ENCODE measurements at places on chromosomes 16 and 17.

GRCh38 chr16:56743840-56744239 lies 13.9 kb downstream of the NUP93 start:
- no peak for DNase-seq

- no peak for DNase-seq
Observed at GRCh38 chr17:31674717-31675349, 184.2 kb downstream of the COPRS start.

DNA sequence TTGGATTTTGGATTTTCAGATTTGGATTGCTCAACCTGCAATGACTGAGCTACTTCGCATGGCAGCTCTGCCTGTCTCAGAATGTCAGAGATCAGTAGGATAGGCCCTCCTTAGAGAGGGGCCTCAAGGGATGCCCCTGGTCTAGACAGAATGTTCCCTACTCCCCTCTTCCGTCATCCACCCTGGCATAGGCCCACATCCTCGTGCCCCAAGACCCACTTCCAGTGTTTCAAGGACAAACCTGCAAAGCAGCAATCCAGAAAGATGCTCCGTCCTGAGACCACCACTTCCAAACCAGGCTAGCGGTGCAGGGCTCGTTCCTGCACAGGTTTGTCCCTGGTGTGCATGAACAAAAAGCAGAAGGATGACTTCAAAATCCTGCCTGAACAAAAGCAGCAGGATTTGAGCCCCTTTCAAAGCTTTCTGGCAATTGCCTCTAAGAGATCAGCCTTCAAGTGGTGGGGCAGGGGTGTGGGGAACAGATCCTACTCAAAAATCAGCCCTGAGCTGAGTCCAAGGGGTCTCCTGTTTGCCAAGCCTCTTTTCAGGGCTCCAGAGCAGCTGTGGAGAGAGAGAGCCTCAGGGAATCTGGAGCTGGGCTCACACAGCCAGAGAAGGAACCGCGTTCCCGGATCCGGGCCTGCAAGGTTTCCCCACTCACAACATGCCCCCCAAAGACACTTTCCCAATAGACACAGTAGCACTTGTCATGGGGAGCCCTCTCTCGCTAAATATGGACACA lies 121.1 kb downstream of the SOCS1 start:
- no peak for DNase-seq

DNA sequence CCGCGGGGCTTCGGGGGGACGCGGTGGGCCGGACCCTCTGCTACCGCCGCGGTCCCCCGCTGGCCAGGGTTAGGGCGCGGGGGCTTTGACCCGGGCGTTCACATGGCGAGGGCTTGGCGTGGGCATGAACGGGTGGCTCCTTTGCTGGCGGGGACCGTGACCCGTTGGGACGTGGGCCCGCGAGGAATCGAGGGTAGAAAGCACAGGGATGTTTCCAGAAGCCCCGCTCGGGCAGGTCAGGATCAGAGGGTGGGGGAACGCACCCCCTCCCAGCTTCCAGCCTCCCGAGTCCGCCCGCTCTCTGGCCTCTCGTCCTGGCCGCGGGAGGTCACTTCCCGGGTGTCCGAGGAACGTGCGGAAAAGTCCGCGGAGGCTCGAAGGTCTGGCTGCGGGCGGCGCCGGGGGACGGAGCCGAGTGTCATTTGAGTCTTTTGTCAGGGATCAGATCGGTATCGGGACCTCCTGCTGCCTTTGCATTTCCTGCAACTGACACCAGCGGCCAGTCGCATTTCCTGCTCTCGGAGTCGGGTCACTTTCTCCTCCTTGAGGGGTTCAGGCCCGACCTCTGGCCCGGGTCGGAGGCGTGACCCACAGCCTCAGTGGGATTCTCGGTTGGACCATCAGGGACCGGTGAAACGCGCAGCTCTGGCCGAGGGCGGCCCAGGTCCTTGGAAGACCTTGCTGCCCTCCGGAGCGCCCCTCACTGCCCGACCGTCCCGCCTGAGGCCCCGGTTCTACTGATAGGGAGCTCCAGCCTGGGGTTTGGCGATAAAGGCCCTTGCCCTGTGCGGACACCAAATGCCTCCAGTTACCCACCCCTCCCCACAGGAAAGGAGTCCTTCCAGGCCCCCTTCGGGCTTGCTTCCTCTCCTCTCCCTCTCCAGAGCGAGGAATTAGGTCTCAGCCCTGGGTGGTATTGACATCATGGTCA lies 702 bp upstream of the WNT3 start:
- DNase-seq: no peak

DNA sequence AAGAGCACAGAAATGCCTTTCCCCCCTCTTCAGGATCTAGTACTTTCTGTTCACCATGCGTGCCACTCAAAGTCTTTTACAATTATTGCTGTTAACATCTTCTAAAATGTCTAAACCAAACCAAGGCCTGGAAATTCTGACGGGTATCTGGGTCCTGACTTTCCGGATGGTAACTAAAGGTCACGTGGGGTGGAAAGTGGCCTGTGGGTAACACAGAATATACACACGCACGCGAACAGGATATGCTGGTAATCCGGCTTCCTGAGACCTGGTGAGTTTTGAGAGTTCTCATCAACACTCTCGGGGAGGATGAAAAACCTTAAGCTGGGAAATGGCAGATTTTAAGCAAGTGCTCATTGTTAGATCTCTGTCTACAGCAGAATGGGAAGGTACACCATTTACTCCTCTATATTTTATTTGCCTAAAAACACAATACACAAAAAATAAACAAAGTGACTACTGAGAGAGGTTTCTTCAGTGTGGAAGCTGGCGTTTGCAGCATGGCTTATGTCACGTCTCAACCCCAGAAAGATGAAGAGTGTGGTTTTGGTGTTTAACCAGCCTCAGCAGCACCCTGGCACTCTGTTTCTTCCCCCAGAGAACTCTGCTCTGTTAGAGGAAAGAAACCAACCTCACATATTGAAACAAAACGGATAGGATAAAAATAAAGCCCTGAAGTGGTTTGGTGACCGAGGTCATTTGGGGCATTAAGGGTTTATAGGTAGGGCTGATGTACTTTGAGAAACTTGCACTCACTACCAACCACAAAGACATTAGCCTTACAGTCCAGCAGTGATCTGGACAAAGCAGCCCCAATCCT lies 37.3 kb downstream of the SMG6 start:
- peak; percentile 70 for DNase-seq

DNA sequence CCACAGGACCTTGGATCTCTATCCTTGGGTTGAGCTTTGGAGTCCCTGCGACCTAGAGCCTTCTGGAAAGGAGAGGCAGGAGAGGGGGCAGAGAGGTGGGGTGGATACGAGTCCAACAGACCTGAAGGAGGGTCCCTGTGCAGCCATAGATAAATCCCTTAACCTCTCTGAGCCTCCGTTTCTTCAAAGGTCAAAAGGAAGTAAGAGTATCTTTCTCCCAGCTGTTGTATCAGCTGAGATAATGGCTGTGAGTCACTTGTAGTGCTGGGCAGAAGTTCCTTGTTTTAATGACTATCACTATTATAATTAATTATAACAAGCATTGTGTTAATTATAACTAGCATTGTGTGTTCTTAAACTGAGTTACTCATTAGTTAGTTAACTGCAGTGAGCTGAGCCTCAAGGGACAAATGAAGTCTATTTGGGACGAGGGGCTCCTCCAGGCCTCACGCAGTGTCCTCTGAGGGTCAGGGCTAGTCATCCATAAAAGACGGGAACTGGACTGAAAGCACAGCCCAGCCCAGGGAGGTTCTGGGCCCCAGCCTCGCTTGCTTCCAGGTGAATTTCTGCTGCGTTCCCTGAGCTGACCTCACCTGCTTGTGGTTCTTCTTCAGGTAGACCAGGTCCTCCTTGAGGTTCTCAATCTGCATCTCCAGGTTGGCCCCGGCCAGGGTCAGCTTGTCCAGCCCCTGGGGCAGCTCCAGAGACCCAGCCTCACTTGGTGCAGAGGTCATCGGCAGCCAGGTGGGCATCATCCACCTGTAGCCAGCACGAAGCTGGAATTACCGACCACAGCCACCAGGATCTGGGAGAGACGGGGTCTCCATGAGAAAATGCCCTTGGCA lies 5.7 kb upstream of the KRT17 start:
- no peak for DNase-seq

DNA sequence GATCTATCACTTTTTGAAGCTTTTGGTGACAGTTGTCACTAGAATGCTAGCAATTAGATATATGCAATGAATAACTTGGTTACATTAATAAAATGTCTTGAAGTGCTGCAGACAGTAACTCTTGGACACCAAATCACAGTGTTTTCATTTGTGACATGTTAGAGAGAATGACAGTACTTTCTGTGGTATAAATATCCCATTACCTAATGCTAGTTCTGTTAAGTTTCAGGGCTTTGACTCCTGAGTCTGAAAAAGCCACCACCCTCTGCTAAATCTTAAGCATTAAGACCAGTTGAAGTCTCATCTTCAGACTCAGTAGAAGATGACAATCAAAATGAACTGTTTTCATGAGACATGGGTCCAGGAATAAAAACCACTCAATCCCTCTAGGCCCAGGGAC lies 10.6 kb upstream of the CPHXL2 start:
- DNase-seq: no peak

DNA sequence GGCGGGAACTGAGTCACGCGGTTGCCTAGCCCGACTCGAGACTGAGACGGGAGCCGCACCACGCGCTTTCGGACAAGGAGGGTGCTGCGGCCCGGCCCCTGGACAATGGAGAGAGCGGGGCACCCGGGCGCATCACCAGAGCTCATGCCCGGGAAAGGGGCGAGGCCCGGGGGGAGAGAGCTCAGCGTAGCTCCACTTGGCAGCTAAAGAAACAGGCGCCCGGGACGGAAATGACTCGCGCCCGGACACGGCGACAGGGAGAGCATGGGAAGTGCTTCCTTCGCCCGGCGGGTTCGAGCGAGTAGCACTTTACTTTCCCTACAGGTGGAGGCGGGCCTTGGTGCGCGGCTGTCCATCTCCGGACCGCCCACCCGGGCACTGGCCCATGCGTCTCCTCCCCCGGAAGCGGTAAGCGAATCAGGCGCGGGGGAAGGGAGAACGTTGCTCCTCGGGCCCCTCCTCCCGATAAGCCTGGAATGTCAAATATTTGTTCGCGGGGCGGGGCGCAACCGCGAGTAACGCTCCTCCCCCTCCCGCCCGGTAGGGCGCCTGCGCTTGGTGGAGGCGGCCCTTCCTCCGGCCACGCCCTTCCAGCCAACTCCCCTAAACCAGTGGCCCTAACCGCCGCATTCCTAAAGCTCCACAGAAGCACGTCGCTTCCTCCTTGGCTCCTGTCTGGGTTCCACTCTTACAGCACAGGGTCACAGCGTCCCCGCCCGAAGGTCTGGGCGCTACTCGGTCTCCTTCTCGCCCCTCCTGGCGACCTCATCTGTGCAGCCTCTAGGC lies 1.5 kb upstream of the ESRP2 start:
- peak; percentile 81 for DNase-seq

- no peak for DNase-seq
Observed at GRCh38 chr17:76917829-76918228, 49.6 kb downstream of the MGAT5B start.

DNA sequence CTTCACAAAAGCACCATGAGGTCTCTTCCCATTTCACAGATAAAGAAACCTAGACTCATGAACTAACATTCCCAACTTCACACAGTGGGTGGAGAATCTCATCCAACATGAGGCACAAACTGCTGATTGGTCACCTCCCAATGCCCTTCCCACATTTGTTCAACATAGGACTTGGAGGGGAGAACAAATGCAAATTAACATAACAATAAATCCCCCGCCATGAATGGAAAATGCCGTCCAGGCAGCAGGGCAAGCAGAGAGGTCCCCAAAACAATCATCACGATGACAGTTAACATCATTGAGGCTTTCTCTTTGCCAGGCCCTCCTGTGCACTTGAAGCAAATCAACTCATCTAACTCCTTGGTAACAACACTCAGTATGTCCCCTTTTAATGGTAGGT lies 185.3 kb downstream of the TMEM132E start:
- no peak for DNase-seq

GRCh38 chr16:82082543-82083244 lies 47.6 kb downstream of the HSD17B2 start:
- no peak for DNase-seq

GRCh38 chr16:69847643-69848042 lies 85.5 kb downstream of the WWP2 start:
- no peak for DNase-seq

DNA sequence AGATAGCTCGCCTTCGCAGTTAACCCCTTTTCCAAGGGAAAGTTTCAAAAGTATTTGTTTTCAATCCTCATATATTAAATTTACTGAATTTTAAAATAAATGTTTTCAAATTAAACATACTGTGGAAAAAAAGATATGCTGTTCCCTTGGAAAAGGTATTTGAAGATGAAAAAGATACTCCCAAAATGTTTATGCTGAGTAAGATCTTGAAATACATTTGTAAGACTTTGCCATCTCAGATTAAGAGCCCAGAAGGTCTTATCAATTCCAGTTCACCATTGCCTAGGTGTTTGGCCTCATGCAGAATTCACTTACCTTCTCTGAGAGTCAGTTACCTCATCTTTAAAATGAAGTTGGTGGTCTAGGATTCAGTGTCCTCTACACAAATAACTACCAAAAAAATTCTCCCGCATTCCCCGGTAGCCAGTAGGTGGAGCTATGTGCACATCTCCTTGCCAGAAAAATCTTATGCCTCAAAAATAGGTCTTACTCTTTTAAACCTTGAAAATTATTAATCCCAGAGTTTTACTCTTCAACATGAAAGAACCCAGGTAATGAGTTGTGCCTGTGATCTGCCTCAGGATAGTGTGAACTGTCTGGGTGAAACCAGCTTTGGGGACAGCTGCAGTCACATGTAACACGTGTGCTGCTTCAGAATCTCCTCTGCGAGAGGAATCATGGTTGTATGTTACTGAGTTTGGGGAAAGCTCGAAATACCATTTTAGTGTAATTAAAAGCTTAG lies 178.3 kb downstream of the MRTFB start:
- peak; percentile 25 for DNase-seq

- DNase-seq: no peak
Observed at GRCh38 chr16:17564856-17565255, 94.1 kb upstream of the XYLT1 start.

GRCh38 chr16:59859676-59860402 lies 1125.7 kb upstream of the GOT2 start:
- DNase-seq: no peak

DNA sequence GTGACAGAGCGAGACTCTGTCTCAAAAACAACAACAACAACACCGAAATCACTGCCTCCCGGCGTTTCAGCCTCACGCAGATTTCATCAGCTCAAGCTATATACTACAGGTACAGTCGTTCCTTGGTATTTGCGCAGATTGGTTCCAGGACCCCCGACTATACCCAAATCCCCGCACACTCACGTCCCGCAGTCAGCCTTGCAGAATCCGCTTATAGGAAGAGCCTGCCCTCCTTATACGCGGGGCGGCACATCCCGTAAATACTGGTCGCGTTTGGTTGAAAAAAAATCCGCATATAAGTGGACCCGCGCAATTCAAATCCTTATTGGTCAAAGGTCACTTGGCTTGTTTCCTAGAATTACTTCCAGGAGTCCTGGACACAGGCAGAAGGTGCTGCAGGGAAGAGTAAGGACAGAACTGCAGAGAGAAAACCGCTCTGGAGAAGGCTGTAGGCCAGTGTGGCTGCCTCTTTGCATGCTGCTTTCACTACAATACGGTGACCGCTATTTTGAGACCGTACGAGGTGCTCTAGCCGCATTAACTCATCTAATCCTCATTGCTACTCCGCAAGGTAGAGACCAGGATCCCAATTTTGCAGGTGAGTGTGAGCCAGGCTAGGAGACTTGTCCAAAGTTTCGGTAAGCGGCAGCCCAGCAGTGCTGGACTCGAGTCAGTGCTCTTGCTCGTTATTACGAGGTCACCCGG lies 718 bp downstream of the NDUFAB1 start:
- no peak for DNase-seq
